RKO (cell line): ENCODE measurements at places on chromosomes 2 and 18.
A peak's percentile ranks its signal among the peaks of the same experiment; 100 is the strongest.

DNA sequence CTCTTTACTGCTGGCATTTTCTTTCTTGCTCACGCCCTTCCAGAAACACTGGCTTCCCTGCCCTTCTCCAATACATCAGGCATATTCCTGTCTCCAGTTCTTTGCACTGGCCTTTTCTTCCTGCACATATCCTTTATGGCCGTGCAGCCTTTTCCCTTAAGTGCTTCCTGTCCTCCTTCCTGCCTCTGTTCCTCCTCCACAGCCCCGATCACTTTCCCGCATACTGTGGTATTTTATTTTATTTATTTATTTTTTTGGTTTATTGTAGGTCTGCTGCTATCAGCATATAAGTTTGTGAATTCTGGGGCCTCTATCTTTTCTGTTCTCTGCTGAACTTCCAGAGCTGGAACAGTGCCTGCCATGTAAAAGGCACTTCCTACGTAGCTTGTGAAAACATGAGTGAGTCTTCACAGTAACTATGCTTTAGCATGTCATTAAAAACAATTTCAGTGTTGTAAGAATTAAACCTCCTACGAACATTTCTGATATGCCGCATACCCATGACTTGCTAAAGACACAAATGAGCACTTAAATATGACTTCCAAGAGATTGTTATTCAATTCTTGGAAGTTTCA lies 289.1 kb downstream of the TRIB2 start:
- no peak for DNase-seq

- no peak for DNase-seq
Observed at GRCh38 chr18:55549474-55550104, 38.4 kb downstream of the TCF4 start.

- peak; percentile 39 for DNase-seq
Observed at GRCh38 chr2:237744613-237745249, 53.8 kb upstream of the RBM44 start.

- DNase-seq, result no peak
Observed at GRCh38 chr2:148221166-148221565, 200.3 kb downstream of the MBD5 start.

DNA sequence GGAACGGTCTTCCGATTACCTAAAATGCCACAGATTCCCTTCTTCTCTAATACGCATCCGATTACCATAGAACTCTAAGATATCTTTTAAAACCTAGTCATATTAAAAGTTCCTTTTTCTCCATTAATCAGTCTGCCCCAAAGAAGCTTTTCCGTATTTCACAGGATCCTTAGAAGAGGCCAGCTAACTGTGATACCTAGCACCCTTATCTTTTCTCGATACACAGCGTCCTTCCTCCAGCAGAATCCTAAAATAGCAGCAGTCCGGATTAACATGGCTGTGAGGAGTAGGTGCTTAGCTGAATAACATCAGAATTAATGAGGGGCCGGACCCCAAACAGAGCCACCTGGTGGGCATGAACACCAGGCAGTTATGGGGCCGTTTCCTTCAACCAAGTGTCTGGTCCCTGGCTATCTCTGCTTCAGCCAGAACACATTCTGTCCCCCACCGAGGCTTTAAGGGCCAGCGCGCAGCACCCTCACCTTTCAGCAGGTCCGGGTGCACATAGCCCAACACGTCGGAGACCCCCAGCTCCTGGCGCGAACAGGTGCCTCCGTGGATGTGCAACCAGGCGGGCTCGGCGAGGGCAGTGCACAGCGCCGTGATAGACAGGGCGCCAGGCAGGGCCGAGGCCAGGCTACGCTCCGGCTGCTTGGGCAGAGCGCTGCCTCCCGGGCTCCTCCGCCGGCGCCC lies 995 bp downstream of the TMEM127 start:
- peak; percentile 62 for DNase-seq

- DNase-seq, result no peak
Observed at GRCh38 chr2:110771547-110772382, 39.4 kb downstream of the ACOXL start.

GRCh38 chr2:126671488-126671887 lies 15.5 kb downstream of the GYPC start:
- no peak for DNase-seq

DNA sequence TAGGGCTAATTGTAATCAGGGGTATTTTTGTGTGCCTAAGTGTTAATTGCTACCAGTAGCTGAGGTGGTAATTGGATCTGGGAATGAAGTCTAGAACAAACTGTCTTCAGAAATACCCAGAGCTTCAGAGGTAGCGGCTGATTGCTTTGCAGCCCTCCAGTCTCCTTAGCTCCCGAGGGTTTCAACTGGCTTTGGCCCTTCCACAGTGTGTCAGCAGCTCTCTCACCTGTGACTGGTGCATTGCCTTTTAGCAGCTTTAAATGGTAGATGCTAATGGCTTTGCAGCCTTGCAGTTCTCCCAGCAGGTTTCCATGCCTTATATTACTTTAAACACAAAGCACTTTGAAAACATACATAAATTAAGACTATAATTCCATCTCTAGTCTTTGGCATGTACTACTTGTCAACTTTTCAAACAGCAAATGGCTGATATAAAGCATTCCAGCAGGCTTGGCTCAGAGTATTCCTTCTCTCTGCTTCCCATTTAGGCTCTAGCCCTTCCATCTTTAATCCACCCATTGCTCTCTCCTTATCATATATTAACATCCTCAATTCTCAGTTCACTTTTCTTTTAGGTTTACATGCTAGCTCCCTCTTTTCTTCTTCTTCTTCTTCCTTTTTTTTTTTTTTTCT lies 156.4 kb upstream of the GALNT13 start:
- no peak for DNase-seq

DNA sequence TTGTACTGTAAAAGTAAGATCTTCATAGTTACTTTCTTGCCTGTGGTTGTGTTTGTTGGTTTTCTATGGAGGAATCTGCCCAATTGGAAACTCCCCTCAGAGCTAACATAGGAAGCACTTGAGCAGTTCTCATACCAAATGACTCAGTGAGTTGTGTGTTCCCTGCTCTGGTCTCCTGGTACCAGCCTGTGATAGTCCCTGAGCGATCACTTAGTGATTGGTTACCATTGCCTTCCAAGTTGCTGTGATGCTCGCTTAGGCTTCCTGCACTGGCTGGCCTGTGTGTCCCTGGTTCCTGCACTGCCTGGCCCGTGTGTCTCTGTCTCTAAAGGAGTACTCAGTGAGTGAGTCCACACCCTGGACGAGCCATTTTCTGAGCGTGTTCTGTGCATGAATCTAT lies 133.0 kb downstream of the MAP4K4 start:
- no peak for DNase-seq
